ENCODE measurements at places on chromosomes 12 and 14.

- no peak for DNase-seq
Observed at GRCh38 chr14:22405201-22405600, 183.8 kb downstream of the DAD1 start.

GRCh38 chr12:114665411-114666260 lies 18.3 kb downstream of the TBX3 start:
- no peak for DNase-seq

DNA sequence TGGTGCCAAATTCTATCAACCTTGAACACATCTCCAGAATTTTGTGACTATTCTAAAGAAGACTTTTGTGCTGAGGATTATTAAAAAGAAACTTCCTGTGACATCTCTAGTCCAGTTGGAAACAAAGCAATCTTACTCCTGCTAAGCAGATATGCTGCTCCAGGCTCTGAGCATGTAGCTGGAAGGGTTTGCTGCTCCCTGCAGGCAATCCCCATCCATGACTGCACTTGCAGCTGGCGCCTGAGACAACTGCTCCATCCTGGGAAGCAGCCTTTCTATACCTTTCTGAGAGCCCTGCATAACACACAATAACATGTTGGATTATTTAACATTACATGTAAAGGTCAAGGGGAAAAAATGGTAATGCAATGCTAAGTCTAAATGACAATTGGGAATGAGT lies 105.1 kb downstream of the NDUFA12 start:
- no peak for DNase-seq

DNA sequence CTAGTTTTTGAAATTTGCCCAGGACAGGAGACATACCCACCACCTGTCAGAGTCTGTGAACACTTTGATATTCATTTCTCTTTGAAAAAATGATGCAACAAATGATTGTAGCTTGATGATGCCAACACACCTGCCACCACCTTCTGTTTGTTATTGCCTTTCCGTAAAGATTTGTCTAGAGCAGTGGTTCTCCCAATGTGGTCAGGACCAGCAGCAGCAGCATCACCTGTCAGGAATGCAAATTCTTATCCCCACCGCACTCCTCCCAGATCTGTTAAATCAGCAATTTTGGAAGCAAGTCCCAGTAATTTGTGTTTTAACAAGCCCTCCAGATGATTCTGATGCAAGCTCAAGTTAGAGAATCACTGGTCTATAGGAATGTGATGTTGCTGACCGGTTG lies 9.9 kb downstream of the CCDC175 start:
- no peak for DNase-seq

- DNase-seq: no peak
Observed at GRCh38 chr14:95504135-95505029, 12.1 kb downstream of the SYNE3 start.

DNA sequence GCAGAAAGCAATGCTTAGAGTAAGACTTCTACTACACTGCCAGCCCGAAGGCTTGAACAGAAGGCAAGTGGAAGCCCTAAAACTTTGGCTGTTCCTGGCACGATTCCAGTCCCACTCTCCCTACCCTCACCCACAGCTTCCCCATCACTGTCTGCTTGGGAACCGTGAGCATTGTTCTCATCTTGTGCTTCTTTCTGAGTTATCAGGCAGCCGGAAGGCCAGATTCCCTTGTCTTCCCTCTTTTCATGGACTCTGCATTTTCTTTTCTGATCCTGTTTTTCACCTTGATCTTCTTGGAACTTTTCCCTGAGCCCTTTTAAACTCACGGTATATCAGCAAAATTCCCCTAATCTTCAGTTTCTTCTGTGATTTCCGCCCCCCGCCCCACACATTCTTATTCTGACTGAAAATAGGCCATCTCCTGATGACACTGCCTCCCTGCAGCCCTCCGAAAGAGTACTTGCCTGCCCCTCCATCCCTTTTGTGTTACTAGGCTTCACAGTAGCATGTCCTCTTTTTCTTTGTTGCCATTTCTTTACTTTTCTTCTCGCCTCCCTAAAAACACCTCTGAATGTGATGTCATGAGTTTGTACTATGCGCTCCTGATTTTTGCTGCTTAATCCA lies 29.9 kb downstream of the RCOR1 start:
- no peak for DNase-seq

GRCh38 chr14:32913725-32914124 lies 25.0 kb upstream of the NPAS3 start:
- no peak for DNase-seq

DNA sequence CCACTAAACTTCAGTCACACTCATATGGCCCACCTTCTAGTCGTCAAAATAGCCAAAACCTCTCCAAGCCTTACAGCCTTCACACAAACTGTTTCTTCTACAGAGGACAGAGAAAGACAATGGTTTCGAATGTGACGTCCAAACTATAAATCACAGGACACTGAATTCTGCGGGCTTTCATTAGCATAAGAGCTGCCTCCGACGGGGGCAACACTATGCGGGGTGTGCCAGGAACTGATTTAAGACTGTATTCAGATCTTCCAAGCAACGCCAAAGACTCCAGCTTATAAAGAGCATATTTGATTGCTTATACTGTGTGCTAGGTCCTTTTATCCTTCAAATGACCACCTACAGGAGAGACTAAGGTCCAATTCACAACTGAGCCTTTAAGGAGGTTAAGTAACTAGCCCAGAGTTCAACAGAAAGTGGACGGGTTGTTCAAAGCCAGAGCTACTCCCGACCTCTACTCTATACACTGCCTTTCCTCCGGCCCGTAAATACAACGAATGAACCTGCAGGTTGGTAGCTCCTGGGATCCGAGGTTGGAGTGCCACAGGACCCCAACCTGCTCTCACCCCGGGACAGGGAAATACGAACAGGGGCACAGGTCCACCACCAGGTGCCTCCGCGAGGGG lies 575 bp downstream of the L2HGDH start:
- no peak for DNase-seq

- DNase-seq: peak; percentile 77
Observed at GRCh38 chr14:34851395-34851794, 23.8 kb downstream of the BAZ1A start.

DNA sequence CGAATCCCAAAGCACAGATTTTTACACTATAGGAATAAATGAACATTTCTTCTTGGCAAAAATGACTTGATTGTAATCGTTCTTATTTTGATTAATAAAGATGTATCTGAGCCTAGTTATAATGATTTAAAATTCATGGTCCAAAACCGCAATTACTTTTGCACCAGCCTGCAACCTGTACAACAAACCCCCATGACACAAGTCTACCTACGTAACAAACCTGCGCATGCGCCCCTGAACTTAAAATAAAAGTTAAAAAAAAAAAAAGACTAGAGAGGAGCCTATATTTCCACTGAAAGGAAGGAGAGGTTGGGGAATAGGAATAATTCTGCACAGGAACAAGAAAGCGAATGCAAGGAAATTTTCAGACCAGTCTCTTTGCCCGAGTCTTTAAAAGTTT lies 145.2 kb downstream of the SCARB1 start:
- no peak for DNase-seq

GRCh38 chr14:90050271-90050670 lies 11.5 kb upstream of the KCNK13 start:
- DNase-seq: no peak

- DNase-seq: no peak
Observed at GRCh38 chr12:1668833-1669543, 21.9 kb upstream of the ADIPOR2 start.

DNA sequence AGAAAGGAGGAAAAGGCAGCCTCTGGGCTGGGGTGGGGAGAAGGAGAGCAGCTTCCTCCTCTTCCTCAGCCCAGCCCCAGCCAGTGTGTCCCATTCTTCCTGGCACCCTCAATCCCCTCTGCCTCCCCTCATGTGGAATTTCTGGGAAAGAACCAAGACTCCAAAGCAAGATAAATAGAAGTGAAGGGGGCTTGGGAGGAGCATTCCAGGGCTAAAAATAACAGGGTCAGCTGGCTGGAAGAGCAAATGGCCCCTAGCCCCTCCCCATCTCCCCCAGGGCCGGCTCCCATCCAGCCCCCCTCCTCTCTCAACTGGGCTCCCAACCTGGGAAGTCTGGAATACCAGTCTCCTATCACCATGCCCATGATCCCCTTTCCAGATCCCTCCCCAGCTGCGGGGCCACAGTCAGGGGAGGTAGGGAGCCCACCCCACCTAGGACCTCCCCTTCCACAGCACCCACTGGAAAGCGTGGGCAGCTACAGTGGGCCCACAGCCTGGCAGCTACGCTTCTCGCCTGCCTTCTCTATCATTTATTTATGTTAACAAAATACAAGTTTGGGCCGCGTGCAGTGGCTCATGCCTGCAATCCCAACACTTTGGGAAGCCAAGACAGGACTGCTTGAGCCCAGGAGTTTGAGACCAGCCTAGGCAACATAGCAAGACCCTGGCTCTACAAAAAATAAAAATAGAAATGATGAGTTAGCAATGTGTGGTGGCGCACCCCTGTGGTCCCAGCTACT lies 88.3 kb downstream of the IRF2BPL start:
- DNase-seq: no peak

DNA sequence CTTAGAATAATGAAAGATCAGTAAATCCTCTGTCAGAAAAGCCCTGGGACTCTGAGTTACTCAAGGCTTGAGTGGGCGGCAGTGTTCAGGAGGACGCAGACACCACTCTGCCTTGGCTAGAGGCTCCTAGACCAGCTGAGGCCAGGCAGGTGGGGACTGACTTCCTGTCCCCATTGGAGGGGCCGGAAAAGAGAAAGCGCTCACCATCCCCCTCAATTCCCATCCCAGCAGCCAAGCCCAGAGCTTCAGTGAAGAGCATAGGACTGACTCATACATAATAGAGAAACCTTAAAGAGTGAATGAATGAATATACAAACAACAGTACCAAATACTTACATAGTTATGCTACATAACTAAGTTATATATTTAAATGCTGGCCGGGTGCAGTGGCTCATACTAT lies 62.0 kb downstream of the PLEKHG7 start:
- no peak for DNase-seq

GRCh38 chr14:53380052-53380866 lies 227.1 kb upstream of the DDHD1 start:
- DNase-seq: no peak

DNA sequence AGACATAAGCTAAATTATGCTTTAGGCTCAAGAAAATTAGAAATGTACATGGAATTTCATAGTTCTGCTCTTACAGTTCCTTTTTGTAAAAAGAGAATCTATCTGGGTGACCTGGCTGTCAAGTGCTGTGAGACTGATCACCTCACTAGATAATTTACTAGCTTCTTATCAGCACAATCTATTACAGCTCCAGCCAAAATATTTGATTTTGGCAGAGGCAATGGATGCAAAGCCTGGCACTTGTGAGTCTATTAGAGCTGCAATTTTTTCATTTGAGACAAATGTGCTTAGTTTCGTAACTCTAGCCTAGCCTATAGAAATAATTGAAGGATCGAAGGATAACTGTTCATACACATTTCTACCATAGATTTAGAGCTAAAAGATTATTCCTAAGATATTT lies 927.5 kb downstream of the SLC6A15 start:
- no peak for DNase-seq

- no peak for DNase-seq
Observed at GRCh38 chr12:62525271-62525670, 58.6 kb downstream of the MON2 start.

GRCh38 chr14:100362311-100362927 lies 39.3 kb downstream of the SLC25A47 start:
- no peak for DNase-seq

GRCh38 chr14:49972131-49972671 lies 79.3 kb downstream of the ARF6 start:
- peak; percentile 52 for DNase-seq

GRCh38 chr14:68547305-68548193 lies 245.3 kb downstream of the ZFP36L1 start:
- peak; percentile 80 for DNase-seq

- DNase-seq: peak; percentile 9
Observed at GRCh38 chr12:24821691-24822090, 127.2 kb downstream of the BCAT1 start.

- peak; percentile 7 for DNase-seq
Observed at GRCh38 chr12:72273499-72273837, 1.3 kb downstream of the TRHDE start.

GRCh38 chr12:108614639-108615038 lies 16.8 kb upstream of the TMEM119 start:
- no peak for DNase-seq

- peak; percentile 37 for DNase-seq
Observed at GRCh38 chr14:87888136-87888999, 104.6 kb downstream of the GALC start.

DNA sequence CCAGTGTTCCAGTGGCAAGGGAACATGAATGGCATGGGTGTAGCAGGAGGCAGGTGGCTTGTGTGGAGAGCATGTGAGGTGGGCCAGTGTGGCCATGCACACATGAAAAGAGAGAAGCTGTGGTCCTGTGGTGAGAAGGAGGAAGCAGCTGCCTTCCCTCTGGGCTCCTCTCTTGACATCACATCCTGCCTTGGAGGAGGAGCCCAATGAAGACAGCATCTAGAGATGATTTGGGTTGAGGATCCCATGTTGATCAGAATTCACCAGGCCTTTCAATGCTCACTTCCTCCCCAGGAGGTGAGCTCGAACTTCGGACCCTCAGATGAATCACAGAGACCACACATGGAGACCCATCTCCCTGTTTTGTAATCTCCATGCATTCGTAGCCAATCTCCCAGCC lies 82.6 kb downstream of the LRRC74A start:
- no peak for DNase-seq

- DNase-seq: no peak
Observed at GRCh38 chr14:35399083-35399937, 5.2 kb downstream of the NFKBIA start.

GRCh38 chr14:89652352-89652751 lies 235.3 kb upstream of the FOXN3 start:
- DNase-seq: no peak

DNA sequence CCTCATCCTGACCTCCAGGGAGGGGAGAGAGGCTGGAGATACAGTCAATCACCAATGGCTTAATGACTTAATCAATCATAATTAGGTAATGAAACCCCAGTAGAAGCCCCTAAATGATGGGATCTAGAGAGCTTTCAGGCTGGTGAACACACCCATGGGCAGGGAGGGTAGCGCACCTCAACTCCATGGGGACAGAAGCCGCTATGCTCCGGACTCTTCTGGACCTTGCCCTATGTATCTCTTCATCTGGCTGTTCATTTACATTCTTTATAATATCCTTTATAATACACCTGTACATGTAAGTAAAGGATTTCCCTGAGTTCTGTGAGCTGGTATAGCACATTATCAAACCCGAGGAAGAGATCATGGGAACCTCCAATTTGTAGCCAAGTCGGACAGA lies 205.9 kb downstream of the STXBP6 start:
- no peak for DNase-seq

DNA sequence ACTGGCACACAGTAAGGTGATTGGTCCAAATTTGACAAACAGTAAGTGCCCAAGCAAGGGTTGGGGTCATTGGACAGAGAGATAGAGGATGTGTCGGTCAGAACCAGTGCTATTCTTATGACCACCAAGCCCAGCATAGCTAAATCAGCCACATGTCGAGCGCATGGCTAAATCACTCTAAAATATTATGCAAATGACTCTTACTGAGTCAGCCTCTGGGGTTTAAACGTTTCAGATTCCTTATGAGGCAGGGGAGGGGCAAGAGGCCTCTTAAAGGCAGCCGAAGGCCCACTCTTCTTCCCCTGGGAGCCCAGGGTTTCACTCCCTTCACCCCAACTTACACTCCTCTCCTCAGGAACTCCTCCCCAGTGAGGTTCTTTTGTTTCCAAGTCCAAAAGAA lies 603 bp upstream of the ENDOU start:
- DNase-seq: peak; percentile 76

GRCh38 chr14:92407410-92407809 lies 84.4 kb downstream of the SLC24A4 start:
- no peak for DNase-seq

Data from GM03348 (cell line).